ENCODE measurements at places on chromosomes 6 and 20.
A peak's percentile ranks its signal among the peaks of the same experiment; 100 is the strongest.

DNA sequence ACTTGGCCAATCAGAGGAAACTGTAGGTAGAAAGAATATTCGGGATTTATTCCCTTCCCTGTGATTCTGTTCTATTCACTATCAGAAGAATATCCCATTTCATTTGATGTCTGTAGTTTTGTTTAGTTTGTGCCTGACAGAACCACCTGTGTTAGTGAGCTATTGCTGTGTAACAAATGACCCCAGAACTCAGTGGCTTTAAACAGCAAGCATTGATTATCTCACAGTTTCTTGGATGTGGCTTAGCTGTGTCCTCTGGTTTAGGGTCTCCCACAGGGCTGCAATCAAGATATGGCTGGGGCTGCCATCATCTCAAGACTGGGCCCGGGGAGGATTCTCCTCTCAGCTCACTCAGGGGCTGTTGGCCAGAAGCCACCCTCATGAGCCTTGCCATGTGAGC, 143.7 kb downstream of the ZDHHC14 start:
- no peak for DNase-seq

DNA sequence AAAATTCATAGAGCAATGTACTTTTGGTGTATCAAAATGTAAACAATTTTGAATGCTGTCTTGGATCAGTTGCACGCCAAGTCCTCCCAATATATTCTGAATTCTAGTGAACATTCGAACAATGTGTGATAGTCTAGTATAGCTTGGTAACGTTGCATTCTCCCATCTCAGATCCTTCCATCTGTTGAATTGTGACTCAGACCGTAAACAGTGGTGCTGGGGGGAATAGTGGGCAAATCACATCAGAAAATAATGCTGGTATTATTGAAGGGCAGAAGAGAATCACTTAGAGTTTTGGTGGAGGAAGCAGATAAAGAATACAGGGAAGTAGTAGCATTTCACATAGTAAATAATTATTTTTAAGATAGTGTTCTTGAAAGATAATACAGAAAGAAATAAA, 45.7 kb upstream of the PBOV1 start:
- DNase-seq, result no peak

DNA sequence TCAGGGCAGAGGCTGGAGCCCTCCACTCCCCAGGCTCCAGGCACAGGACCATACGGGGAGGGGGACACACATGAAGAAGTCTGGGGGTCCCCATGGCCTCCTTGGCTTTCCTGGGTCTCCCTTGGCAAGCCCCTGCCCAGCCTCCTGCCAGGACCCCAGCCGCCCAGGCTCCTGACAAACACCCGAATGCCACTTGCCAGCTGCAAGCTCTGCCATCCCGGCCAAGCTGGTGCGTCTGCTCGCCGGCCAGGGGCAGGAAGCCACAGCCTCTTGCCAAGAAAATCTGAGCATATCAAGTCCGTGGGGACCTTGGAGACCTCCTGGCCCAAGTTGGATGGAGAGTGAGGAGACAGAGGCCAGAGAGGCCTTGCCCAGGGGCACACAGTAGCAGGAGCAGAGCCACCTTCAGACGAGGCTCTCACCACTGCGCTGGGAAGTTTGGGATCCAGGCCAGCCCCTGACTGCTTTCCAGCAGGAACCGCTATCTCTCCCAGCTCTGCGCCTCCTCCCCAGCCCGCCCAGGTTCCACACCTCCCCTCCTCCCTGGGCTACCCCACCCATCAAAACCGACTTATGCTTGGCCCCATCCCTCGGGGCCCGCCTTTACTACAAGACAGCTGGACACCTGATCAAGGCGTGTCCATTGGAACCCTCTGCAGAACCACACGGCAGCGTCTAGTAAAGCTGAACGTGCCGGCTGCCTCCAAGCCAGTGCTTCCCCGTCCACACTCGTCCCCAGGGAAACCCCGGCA, 80.2 kb downstream of the GRM4 start:
- DNase-seq, result no peak

DNA sequence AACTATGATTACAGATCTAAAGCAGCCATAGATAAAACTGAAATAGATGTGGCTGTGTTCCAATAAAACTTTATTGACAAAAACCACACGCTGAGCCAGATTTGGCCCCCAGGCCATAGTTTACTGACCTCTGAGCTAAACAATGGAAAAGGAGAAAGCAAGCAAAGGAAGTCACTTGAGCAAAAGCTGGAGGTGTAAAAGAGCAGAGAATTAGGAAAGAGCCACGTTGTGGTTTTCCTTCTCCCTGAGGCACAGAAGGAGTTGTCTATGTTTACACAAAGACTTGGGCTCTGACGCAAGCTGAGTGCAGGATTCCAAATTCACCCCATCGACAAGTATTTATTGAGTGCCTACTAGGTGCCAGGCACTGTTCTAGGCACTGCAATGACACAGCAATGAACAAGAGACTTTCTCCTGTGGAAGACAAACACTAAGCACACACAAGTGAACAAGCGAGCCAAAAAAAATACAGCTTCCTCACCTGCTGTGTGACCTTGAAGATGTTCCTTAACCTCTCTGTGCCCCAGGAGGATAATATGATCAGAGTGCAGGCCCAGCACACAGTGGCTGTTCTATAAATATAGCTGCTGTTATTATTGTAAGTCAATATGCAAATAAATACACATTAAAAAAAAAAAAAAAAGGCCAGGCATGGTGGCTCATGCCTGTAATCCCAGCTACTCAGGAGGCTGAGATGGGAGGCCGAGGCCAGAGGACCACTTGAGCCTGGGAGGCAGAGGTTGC, 75.4 kb upstream of the PTPN1 start:
- no peak for DNase-seq

GRCh38 chr6:145267076-145267867, 468.0 kb downstream of the EPM2A start:
- DNase-seq, result peak; percentile 36

DNA sequence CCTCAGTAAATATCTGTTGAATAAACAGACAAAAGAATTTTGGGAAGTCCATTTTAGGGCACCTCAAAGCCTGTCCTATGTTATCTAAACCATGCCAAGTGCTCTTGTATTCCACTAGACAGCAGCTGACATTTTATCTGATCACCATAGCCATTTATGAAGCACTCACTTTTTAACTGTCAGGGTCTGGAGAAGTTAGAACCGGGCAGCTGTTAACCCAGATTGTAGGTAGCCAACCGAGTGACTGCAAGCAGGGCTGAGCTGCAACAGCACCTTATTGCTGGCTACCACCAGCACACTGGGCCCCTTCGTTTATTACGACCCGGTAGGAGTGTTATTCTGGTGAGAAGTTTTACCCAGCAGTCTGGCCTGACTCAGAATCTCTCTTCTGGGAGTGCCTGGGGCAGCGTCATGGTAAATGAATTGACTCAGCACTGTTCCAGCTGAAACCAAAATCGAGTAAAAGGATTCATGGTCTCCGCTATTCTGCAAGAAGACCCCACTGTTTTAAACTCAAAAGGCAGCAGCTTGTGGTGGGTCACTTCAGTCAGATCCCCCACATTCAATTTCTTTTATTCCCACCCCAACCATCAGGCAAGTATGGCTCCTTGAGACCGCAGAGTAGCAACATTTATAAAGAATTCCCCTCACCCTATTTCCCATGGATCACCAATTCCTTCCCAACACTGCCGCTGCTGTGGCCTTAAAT, 1.7 kb downstream of the UBE2V1 start:
- DNase-seq, result no peak

- no peak for DNase-seq
These were observed 475 bp upstream of the TMEM181 start for GRCh38 chr6:158559338-158559894.

DNA sequence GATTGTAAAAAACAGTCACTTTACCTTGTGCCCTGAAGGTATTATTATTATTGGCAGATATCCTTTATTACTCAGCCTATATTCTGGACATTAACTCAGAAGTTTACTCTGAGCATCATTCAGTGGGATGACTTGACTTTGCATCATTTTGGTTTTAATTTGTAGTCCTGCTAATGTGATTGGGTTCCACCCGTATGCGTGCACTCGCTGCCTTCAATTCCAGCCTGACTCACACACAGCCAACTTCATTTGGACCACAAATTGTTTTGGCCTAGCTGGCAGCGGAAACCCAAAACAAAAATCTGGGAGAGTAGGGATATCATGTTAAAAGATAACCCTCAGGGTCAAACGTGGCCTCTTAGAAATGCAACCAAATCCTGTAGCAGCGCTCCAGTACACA, 704.4 kb upstream of the SLC35B3 start:
- DNase-seq, result no peak

DNA sequence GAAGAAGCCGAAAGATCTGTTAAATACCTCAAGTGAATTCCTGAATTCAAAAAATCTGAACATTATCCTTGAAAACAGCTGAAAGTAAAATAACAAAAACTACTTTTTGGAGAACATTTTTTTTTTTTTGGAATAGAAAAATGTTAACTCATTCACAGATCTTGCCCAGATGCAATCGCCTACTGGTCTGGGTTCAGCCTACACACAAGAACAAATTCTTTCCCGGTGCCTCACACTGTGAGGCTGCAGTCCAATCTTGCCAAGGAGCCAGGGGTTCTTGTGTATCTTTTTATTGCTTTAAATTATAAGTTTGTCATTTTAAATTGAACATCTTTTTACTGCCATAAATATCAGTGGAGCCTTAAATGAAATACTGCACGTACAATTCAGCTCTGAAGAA, 41.2 kb upstream of the TMEM200A start:
- no peak for DNase-seq

DNA sequence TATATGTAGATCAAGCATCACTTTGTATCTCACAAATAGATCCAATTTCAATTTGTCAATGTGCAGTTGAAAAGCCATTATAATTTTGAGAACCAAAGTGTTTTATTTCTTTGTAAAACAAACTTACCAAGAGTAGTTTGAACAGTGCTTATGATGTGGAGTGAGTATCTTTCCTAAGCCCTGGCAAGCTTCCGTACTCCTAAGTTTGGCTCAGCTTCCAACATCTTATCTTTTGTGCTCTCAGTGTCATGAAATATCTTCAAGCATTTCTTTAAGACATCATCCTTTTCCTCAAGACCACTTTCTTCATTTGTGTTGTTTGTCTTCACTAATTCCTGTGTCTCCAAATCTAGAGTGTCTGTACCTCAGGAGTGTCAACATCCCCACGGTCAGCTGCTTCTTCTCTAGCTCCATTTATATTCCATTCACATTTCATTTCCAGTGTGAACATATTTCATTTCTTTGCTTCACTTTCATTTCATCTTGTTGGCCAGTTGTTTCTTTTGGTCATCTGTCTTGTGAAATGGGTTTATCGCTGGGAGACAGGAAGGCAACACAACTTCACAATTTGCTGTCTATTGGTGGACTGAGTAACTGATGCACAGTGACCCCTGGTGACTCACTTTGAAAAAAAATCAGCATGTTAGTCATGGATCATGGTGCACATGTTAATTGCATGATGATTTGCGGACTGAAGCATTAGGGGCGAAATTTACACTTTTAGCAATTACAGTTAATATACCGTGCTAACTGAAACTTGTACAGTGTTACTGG, 36.9 kb downstream of the SLC24A3 start:
- no peak for DNase-seq

- DNase-seq, result no peak
These were observed 5.9 kb downstream of the TP53TG5 start for GRCh38 chr20:45372241-45372640.

DNA sequence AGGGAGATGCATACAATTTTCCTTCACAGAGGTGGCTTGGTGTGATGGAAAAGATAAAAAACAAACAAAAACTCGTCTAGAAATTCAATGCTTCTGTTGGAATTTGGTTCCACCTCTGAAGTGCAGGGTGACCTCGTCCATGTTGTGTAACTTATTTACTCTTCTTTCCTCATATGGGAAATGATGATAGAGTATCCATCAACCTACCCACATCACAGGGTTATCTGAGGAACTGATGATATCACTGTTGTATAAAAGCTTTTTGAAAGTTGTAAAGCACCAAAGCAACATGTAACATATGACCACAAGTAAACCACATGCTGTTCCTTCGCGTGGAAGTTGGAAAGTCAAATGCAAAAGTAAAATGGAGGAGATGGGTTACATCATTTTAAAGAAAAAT, 212.0 kb upstream of the SGK1 start:
- DNase-seq, result no peak

GRCh38 chr6:127391094-127391953, 47.9 kb upstream of the ECHDC1 start:
- DNase-seq, result no peak

- no peak for DNase-seq
These were observed 164.4 kb upstream of the KCNG1 start for GRCh38 chr20:51187261-51187660.

GRCh38 chr20:49052334-49052733, 6.2 kb downstream of the CSE1L start:
- no peak for DNase-seq

- no peak for DNase-seq
These were observed 15.7 kb downstream of the DCBLD1 start for GRCh38 chr6:117498159-117498558.

DNA sequence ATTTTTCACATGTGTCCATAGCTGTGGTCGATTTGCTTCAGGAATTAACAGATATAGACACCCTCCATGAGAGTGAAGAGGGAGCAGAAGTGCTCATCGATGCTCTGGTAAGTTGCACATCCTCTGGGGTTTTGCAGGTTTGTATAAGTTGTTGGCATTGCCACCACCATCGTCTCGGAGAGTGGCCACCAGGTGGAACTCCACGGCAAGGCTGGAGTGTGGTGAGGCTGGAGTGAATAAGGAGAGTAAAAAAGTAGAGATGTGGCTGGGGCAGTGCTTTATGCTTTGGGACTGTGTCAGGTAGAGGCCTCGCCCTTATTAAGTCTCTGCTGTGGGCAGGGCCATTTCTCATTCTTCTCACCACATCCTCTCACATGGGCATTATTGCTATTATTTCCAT, 63.7 kb downstream of the CTNNBL1 start:
- no peak for DNase-seq

DNA sequence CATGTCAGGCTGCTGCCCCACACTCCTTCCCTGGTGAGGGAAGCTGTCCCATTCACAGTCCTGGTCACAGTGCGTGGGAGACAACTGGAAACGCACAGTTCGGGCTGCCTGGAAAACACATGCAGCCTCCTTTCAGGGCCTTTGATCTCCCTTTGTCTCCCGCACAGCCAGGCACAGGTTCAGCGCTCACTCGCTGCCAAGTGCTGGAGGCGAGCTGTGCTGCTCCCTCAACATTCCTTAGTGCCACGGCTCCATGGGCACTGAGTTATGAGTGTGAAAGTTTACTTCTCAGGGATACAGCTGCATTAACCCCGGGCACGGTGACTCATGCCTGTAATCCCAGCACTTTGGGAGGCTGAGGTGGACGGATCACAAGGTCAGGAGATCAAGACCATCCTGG, 9.1 kb downstream of the YTHDF1 start:
- no peak for DNase-seq

GRCh38 chr6:134626589-134626988, 308.7 kb upstream of the SGK1 start:
- no peak for DNase-seq

GRCh38 chr6:113570641-113571040, 286.5 kb upstream of the MARCKS start:
- no peak for DNase-seq

GRCh38 chr6:150547502-150548222, 52.0 kb upstream of the PLEKHG1 start:
- no peak for DNase-seq

- no peak for DNase-seq
These were observed 208.9 kb upstream of the FOXQ1 start for GRCh38 chr6:1103021-1103420.

Data from liver (tissue), 10 donors.